SK-N-SH (cell line): ENCODE measurements at places on chromosomes 7 and 10.

GRCh38 chr10:42419789-42420188 lies 218.6 kb downstream of the ZNF33B start:
- DNase-seq = no peak

- no peak for DNase-seq
Measured at GRCh38 chr7:113331155-113331898, 213.0 kb upstream of the SMIM30 start.

- no peak for DNase-seq
Measured at GRCh38 chr10:6722616-6723004, 142.5 kb upstream of the PRKCQ start.

GRCh38 chr10:132872658-132873057 lies 69.7 kb downstream of the CFAP46 start:
- DNase-seq = no peak

GRCh38 chr10:23067939-23068775 lies 27.2 kb upstream of the MSRB2 start:
- DNase-seq = peak; percentile 78

- no peak for DNase-seq
Measured at GRCh38 chr7:11181590-11181989, 207.9 kb downstream of the PHF14 start.

DNA sequence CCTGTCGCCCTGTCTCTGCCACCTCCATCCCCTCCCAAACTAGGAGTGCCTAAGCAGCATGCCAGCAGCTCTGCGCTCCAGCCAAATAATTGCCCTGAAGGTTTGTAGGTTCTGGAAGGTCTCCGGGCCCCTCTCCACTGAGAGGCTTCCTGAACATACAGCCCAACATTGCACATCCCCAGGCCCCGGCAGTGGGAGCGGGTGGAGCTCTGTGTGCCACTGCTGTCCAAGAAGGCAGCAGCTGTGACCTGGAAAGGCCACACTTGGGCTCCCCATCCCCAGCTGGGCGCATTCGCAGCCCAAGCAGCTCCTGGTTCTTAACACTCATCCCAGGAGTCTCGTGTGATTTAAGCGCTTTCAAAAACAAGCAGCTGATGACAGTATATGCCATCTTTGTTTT lies 95.7 kb downstream of the COL13A1 start:
- no peak for DNase-seq
